ENCODE measurements at places on chromosomes 2 and 18.

- DNase-seq, result peak; percentile 53
Measured at GRCh38 chr2:30208453-30208852, 22.9 kb upstream of the LBH start.

GRCh38 chr2:156826341-156826933 lies 390.3 kb downstream of the GPD2 start:
- no peak for DNase-seq

- DNase-seq, result no peak
Measured at GRCh38 chr2:40016151-40016885, 237.3 kb upstream of the THUMPD2 start.

DNA sequence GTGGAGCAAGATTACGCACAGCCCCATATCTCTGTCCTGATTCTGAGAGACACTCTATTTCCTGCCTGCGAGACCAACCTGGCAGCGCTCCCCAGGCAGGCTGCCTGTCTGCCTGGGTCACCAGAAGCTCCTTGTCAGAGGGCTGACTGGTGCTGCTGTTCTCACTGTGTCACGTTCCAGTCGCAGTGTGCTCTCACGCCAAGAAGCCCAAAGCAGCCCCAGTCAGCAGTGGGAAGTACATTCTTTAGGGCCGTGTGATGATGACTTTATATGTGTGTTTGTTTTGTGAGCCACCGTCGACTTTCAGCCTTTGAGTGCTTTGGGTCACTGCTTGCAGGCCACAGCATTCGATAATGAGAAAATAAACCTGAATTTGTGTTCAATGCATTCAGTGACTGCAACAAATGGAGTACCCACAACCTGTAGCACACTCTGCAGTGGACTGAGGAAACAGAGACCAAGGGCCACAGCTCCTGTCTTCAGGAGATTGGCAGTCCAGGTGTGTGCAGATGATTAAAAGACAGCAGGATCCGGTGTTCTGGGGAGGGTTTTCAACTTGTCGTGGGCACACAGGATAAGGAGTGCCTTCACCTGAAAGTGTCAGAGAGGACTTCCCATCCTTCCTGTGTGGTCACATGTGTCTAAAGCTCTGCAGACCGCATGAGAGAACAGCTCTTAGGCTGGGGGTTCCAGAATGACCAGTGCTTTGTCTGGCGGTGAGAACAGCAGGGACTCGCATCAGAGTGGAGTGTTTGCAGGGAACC lies 4.8 kb downstream of the TNFRSF11A start:
- DNase-seq, result no peak

DNA sequence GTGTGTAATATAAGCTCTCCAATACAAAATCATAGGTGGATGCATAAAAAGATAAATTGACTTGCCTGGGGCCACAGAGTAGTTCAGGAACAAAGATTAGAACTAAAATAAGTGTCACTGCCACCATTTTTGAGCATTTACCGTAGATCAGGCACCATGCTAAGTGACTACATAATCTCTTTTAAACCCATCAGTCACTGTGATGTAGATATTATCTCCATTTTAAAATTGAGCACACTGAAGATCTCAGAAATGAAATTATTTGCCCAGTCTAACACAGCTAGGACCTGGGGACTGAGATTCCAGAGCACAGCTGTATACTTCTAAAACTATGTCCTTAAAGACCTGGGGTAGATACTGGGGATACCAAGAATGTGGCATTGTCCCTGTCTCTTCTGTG lies 737.3 kb downstream of the CNTNAP5 start:
- DNase-seq, result no peak

Measured in HuH-7 (cell line).